ENCODE measurements at places on chromosomes 12 and 14.

GRCh38 chr14:42664190-42664589 is 1057.5 kb downstream of the LRFN5 start:
- DNase-seq = no peak

DNA sequence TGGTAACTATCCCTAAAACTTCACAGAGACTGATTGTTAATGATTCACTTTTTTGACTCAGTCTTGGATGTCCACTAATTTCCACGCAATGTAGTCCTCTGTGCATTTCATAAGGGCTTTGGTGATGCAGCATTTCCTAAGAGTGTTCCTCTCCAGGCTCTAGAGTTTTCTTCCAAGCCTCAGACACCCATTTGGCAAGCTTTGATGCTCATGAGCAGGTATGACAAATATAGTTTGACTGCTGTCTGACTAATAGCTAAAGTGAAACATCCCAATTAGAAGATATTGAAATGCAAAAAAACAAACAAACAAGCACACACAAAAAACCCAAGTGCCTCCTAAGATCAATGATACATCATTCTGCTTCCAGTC is 1.5 kb upstream of the VAMP1 start:
- no peak for DNase-seq

GRCh38 chr14:89088530-89088929 is 264.1 kb downstream of the TTC8 start:
- no peak for DNase-seq

GRCh38 chr14:47207617-47208016 is 467.8 kb downstream of the MDGA2 start:
- no peak for DNase-seq

DNA sequence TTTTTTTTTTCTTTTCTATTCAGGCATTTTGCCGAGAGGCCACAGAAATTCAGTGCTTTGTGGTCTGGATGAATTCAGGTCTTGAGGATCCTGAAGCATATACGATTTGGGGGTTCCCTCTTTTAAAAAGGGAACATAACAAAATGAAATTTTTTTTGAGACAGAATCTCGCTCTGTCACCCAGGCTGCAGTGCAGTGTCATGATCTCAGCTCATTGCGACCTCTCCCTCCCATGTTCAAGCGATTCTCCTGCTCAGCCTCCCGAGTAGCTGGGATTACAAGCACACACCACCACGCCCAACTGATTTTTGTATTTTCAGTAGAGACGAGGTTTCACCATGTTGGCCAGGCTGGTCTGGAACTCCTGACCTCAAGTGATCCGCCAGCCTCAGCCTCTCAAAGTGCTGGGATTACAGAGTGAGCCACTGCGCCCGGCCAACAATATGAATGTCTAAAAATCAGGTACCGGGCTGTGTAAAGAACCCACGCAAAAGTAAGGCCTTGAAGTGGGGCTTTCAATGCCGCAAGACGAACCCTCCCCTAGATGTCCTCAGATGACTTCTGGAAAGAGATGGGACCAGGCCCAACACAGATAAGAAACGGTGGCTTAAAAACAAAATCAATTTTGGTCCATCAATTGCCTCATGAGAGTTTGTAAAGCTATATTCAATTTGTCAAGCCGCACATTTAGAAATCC is 30.0 kb downstream of the TESC start:
- no peak for DNase-seq

GRCh38 chr12:15757553-15758255 is 31.5 kb downstream of the EPS8 start:
- DNase-seq = no peak

GRCh38 chr14:74140374-74140850 is 55.7 kb downstream of the LIN52 start:
- peak; percentile 99 for DNase-seq

- no peak for DNase-seq
These were observed 3.8 kb upstream of the TAS2R10 start for GRCh38 chr12:10829994-10830393.

DNA sequence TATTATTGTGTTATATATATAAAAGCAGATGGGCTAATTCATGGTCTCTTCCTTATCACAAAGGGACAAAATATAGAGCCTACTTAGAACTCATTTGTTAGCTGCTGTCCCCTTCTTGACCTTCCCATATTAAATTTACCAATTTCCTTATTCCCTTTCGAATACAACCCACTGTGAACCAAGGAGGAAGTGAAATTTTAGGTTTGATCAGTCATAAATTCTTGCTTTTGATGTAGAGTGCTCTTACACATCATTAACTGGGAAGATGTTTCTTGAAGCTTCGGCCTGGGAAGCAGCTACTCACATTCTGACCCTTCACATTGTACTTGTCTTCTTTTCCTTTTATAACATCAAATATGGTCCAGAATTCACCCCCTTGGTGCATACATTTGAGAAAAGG is 579.0 kb downstream of the LRFN5 start:
- DNase-seq = no peak

GRCh38 chr14:68973639-68974038 is 5.5 kb downstream of the ACTN1 start:
- no peak for DNase-seq

- no peak for DNase-seq
These were observed 36.8 kb downstream of the ANKRD9 start for GRCh38 chr14:102472791-102473150.

GRCh38 chr12:89414851-89415250 is 62.5 kb upstream of the DUSP6 start:
- no peak for DNase-seq

DNA sequence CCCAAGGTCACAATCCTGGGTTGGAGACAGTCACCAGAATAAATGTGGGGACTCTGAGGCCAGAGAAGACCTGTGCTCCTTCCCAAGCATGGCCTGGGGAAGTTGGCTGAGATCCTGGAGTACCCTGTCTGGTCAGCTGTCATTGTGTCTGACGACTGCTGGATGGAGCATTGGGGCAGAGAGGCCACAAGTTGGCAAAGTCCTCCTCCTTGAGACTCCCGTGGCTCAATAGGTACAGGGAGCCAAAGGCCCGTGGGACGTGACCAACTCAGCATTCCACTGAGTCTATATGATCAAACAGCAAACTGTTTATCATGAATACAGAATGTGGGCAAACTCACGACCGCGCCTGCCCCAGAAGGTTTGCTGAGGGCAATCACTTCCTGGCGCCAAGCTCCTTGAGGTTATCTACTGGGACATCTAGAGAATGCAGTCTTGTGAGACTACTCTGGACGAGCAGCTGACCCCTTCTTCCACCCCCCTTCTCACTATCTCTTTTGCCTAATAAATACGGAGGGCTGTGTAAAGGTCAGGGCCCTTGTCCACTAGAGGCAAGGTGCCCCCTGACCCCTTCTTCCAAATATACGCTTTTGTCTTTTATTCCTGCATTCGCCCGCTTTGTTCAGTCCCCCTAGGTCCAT is 14.3 kb upstream of the SLC10A1 start:
- no peak for DNase-seq
